Neural crest cell (in vitro differentiated cells): ENCODE measurements at places on chromosomes 7 and 10.

GRCh38 chr7:100891568-100892247 is 2.2 kb upstream of the UFSP1 start:
- no peak for DNase-seq

DNA sequence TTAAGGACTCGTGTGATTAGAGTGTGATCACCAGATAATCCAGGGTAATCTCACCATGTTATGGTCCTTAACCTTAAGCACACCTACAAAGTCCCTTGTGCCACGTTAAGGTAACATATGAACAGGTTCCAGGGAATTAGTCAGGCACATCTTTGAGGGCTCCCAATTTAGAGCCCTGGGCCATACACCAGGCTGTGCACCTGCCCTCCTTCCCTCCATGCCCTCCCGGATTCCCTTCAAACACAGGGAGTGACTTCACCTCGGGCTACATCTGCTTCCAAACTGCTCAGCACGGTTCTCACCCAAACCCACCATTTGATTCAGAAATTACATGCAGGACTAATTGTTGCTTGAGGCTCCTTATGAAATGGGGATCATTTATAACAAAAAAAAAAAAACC is 93.9 kb upstream of the HABP2 start:
- DNase-seq = no peak

GRCh38 chr7:27616186-27616491 is 46.5 kb downstream of the HIBADH start:
- no peak for DNase-seq

DNA sequence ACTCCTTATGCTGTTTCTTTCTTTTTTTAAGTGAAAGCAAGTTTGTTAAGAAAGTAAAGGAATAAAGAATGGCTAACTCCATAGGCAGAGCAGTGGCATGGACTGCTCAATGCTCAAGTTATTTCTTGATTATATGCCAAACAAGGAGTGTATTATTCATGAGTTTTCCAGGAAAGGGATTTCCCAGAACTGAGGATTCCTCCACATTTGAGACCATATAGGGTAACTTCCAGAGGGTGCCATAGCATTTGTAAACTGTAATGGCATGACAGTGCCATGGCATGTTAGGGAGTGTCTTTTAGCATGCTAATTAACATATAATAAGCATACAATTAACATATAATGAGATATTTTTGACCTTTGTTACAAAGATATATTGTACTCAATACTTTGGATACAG is 1034.5 kb upstream of the PHF14 start:
- DNase-seq = no peak

DNA sequence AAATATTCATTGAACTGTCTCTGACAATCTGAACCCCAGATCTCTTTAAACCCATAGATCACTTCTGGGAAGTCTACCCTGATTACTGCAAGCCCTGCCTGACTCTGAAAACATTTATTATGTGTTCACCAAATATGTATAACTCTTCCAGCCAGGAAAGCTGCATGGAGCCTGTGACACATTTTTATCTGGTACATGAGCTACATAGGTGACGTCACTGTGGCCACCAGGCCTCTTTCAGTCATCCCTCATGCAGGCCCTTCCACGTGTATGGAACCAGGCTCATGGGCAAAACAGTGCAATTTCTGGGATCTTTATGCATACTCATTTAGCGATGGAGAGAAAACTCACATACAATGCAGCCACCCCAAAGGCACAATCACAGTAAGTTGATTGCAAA is 133.9 kb upstream of the NUPR2 start:
- no peak for DNase-seq

- DNase-seq = no peak
Observed at GRCh38 chr10:3900391-3900790, 115.4 kb upstream of the KLF6 start.

GRCh38 chr10:6819301-6819700 is 239.2 kb upstream of the PRKCQ start:
- no peak for DNase-seq

DNA sequence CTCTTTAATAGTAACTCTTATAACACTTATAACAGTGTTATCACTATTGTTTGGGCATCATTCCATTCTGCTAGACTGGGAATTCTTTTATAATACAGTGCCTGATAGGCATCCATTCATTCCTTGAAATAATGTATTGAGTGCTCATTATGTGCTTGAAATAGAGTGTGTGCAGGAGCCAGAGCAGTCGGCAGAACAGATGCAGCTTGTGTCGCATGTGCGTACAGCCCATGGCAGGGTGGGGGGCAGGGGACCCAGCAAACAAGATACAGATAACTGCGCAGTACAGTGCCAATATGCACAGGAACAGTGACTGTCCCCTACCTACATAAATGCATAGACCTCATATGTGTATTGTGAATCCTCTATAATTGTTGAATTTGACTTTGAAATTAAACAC is 99.3 kb downstream of the KAT6B start:
- DNase-seq = no peak

GRCh38 chr7:12926206-12926605 is 238.8 kb downstream of the ARL4A start:
- DNase-seq = no peak

- DNase-seq = no peak
Observed at GRCh38 chr10:20709708-20710107, 187.4 kb downstream of the NEBL start.

DNA sequence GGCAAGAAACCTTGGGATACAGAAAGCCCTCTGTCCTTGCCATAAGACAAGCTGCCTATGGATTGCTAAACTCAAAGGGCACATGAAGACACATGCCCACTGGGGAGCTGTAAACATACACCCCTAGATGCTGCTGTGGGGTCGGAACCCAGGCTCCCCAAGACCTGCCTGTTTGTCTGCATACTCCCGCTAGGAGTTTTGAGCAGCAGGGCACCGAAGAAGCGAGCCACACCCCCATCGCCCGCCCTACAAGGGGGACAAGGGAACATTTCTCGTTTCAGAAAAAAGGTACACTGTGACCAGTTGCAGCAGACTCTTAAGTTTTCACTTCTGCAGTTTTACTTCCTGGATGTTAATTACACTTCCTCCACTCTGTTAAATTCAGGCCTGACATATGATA is 680.2 kb upstream of the GHITM start:
- no peak for DNase-seq

DNA sequence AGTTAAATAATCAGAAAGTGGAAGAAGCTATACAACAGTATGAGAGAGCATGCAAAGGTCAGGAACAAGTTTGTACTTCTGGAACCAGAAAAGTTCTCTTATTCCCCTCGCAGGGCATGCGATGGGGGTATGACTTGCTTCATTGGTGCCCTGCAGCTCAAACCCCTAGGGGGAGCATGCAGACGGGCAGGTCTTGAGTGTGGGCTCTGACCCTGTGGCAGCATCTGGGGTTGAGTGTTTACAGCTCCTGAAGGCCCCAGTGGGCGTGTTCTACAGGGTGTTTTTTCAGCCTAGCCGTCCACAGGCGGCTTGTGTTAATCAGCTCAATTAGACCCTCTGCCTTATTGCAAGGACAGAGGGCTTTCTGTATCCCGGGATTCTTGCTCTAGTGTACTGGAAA is 44.5 kb downstream of the KIF20B start:
- DNase-seq = no peak

DNA sequence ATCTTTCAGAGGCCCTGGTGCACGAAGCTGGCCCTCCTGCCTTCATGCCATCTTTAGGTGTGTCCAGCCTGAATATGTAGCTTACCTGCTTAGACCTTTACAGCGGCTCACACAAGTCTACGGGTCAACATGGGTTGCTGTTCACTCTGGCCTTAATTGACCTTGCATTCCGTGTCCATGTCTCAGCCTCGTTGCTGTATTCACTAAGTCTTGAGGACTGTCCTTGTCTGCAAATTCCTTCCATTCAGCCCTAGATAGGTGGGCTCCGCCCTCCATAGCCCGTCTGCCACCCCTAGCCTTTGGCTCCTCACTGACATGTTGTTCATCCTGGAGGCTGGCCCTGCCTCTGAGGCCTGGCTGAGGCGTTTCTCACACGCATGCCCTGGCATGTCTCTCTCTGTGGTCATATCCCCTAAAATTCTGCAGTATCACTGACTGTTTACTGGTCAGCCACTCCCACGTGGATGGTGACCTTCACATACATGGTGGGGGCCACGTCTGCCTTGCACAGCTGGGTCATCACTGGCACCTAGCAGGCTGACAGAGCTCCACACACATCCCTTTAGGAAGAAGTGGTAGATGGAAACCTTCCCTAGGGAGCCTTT is 394.1 kb upstream of the MKI67 start:
- no peak for DNase-seq

DNA sequence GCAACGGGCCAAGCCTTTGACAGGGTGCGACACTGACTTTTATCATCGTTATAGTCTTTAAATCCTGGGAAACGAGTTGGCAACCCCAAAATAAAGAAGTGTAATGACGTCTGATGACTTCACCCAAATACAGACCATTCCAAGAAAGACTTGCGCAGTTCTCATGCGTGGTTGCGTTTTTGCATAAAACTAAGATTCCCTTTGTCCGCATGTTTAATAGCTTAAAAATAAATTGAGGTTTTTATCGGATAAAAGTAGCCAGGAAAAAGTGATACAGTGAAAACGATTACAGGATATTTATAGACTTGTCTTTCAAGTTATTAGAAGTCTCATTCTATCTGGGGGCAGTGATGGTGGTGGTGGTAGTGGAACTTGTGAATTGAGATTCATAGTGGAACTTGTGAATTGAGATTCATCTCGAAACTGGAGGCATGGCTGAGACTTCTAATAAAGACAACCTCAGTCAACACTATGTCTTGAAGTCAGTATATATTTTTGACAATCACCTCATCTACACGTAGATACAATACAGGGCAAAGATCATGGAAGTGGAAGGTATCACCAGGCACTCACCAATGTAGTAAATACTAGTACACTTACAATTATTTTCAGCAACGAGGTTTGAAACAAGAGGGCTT is 1.2 kb upstream of the NAMPT start:
- DNase-seq = no peak

GRCh38 chr10:36647540-36647939 is 477.9 kb upstream of the ANKRD30A start:
- no peak for DNase-seq

DNA sequence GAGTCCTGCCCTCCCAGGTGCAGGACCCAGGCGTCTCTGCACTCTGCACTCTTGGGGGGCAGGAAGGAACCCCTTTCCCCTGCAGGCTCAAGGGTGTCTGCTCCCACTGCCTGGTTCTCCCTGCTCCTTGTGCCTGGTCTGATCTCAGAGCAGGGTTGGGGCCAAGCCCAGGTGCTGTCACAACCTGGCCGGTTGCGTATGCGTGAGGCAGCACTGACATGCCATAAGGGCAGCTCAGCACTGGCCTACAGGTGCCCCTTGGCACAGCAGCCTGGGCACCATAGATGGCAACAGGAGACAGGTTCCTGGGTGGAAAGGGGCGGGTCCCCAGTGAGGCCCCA is 33.2 kb downstream of the DKK1 start:
- no peak for DNase-seq

GRCh38 chr10:61313460-61313859 is 139.7 kb downstream of the TMEM26 start:
- DNase-seq = no peak

- no peak for DNase-seq
Observed at GRCh38 chr7:100603726-100604027, 1.5 kb downstream of the PCOLCE start.

DNA sequence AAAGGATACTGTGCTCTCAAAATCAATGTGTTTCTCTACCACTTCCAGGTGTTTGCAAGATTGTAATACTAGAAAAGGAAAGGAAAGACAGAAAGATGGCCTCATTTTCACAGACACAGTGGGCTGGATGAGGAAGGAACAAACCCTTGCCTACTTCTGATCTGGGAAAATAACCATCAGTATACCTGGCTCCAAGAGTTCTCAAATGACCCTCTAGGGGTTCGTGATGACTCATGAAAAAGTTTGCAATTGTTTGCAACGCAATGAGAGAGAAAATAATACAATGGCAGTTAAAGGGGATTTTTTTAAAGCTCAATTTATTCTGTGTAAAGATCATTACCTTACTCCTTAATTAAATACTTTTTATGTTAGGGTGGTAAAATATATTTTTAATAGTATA is 197.6 kb upstream of the INHBA start:
- no peak for DNase-seq

DNA sequence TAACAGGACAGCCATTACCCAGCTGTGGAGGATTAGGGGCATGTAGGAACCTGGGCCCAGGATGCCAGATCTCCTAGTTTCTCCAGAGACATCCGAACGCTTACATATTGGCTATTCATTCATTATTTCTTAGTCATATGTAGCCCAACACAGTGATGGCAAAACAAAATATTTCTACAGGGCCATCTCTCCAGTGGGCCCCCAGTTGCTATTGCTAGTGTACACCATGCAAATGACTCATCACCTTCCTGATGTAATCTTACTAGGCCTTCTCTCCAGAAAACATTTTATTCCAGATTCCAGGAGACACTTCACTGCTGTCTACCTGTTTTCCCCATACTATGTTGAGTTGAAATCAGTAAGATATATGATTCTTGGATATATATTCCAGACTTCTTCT is 201.7 kb downstream of the PLXDC2 start:
- no peak for DNase-seq

DNA sequence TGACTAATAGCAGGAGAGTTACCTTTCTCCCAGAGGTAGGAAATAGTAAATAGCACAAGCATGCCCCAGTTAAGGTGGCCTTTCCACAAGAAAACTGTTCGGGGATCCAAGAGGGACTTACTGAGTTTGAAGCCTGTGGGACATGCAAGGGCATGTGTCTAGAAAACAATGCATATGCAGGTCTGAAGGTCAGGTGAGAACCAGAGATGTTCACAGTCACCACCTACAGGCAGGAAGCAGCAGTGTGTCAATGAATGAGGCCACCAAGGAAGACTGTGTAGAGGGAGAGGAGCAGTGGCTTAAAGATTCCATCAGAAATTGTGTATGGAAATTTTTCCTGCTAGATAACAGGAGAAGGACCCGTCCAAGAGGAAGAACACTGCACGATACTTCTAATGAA is 66.0 kb downstream of the CALD1 start:
- DNase-seq = no peak
